ENCODE measurements at places on chromosomes 16 and 17.

- peak; percentile 9 for DNase-seq
These were observed 64.8 kb upstream of the KIFC3 start for GRCh38 chr16:57867000-57867561.

GRCh38 chr17:32493571-32493970 is 6.8 kb downstream of the CDK5R1 start:
- peak; percentile 47 for DNase-seq

- DNase-seq = no peak
These were observed 101.7 kb downstream of the PLCG2 start for GRCh38 chr16:81880816-81881215.

- DNase-seq = peak; percentile 67
These were observed 1.4 kb upstream of the TTLL6 start for GRCh38 chr17:48818361-48818841.

GRCh38 chr16:86151239-86151851 is 252.4 kb downstream of the IRF8 start:
- DNase-seq = no peak

DNA sequence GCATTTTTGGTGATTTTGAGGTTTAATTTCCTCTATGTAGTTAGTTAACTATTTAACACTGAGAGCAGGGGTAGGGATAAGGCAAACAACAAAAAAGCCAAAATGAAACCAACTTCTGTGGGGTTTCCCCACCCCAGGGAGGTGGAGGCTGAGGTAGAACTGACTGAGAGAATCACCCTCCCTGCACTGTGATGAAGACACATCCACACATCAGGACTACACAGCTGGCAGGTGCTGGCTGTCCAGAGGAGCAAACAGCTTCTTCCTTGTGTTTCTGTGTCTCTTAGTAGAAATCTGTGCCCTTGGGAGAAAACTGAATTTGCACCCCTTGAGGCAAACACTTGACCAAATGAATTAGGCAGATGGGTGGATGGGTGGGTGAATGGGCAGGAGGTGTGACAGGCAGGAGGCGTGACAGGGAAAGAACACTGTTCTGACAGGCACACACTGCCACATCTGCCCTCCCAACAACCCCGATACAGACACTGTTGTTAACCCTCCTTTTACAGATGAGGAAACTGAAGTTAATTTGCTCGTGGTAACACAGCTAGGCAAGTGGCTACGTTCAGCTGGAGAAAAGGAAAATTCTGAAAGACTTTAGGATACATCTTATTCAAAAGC is 62.9 kb upstream of the AMZ2 start:
- DNase-seq = peak; percentile 30

- DNase-seq = peak; percentile 48
These were observed 1.0 kb downstream of the RHBDF2 start for GRCh38 chr17:76500074-76500746.

- peak; percentile 37 for DNase-seq
These were observed 9.4 kb downstream of the CMC2 start for GRCh38 chr16:80997139-80997798.

GRCh38 chr17:64496786-64497564 is at the start of gene POLG2:
POLG2 (minus strand) TSS chr17:64497054; CDS start chr17:64496968, 86 bp downstream.
- DNase-seq = peak; percentile 97

DNA sequence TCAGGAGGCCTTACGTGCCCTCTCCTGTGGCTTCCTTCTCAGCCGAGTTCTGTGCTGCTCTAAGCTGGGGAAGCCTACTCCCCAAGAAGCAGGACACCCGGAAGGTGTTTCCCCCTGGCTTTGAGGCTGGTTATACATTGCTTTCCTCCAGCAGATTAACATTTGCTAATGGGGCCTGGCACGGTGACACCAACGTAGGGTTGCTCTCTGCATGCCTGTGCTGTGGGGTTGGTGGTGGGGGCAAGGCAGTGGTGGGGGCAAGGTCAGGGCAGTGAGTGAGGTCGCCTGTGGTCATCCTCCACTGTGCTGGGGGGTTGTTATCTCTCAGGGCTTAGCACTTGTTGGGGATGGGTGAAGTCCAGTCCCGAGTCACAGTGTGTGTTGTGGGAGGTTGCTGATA is 4.2 kb downstream of the USP6 start:
- no peak for DNase-seq

- no peak for DNase-seq
These were observed 5.3 kb downstream of the CBX4 start for GRCh38 chr17:79833744-79834564.

DNA sequence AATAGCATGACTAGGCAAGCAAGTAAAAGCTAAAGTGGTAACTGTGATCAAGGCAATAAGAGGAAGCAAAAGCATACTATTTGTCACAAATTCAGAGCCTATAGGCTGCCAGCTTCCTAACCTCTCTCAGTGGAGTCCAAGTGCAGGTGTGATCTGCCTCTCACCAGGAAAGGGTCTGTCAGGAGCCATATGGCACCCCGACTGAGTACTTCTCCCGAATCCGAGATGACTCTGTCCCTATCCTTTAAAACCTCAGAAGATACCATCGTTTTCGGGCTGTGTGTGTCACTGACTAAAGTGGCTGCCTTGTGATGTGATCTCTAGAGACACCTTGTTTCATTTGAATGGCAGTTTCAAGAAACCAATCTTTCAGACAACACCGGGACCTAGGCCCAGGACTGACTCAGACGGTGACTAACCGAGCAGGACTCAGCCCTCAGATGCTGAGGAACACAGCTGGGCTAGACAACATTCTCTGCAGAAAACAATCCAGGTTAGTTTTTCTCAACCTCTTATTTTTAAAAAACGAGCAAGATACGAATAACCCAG is 63.6 kb downstream of the SMG6 start:
- DNase-seq = no peak

DNA sequence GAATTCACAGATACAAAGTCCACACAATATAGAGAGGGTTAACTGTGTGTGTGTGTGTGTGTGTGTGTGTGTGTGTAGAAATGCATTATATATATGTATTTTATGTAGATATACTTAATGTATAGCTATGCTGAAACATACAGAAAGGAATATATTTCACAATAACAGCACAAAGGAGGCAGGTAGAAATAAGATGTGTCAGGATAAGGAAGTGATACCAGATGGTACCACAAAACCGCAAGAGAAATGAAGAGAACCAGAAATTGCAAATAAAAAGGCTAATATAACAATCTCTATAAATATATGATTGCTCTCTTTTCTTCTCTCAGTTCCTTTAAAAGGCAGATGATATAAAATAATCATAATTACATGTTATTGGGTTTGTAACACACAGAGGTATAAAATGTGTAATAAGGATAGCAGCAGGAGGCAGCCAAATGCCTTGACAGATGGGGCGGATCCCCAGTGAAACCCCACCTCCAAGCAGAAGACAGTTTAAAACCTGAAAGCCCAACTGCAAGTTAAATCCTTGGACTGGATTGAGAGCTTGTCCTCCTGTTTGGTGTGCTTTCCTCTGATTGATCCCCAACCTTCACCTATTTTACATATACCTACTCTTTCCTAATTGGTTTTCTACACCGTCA is 365.4 kb upstream of the C16orf82 start:
- DNase-seq = no peak

- no peak for DNase-seq
These were observed 29.3 kb upstream of the MFSD6L start for GRCh38 chr17:8828517-8828875.

- DNase-seq = no peak
These were observed 263.5 kb upstream of the AXIN2 start for GRCh38 chr17:65824901-65825300.

DNA sequence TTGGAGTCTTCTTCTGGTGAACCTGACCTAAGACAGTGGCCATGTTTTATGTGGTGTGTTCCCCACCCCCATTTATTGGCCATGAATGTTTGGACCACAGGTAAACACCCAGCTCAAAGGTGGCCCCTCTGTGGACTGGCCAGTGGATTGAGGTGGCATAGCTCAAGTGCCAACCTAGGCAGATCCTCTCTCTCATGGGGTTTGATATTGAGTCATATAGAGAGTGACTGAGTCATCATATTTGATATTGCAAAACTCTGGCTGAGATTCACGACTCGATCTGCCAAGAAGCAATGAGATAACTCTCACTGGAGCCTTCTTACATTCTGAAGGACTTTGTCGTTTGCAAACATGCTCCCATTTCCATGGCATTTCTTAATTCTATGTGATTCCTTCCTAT is 10.5 kb upstream of the TEKT3 start:
- DNase-seq = no peak

DNA sequence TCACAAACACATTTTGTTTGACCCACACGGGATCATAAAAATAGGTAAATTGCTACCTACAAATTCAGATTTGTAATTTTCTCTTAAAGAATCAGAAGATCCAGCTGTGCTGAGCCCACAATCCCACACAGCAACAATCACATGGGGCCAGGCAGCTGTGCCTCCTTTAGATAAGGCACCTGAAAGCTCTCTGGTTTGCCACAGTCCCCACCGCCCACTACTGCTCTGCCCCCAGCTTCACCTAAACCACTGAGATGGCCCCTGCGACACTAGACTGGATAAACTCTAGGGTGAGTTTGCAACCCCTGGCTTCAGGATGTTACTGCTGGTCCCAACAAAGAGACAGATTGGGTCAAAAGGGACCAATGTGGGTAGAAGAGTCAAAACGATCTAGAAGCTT is 96.8 kb downstream of the GSG1L start:
- no peak for DNase-seq

GRCh38 chr17:40453881-40454612 is 10.8 kb downstream of the IGFBP4 start:
- no peak for DNase-seq

DNA sequence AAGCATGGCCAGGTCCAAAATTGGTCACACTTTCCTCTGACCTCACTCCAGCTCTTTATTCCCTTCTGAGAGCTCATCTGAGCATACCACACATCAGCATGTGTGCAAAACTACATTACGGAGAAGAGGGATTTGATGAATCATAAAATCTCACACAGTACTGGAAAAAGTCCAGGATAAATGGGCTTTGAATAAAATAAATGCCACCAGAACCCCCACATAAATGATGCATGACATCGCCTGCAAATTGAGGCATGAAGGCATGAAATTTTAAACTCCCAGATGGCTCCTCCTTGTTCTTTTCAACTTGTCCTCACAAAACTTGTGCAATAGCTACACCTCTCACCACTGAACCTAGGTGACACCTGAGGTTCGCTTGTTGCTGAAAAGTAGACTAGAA is 439.5 kb downstream of the CA10 start:
- no peak for DNase-seq

GRCh38 chr16:89018282-89019158 is 41.5 kb upstream of the CBFA2T3 start:
- DNase-seq = no peak

GRCh38 chr16:53713403-53714204 is 9.6 kb downstream of the FTO start:
- peak; percentile 47 for DNase-seq

GRCh38 chr17:70478902-70479301 is 309.6 kb downstream of the KCNJ2 start:
- no peak for DNase-seq

DNA sequence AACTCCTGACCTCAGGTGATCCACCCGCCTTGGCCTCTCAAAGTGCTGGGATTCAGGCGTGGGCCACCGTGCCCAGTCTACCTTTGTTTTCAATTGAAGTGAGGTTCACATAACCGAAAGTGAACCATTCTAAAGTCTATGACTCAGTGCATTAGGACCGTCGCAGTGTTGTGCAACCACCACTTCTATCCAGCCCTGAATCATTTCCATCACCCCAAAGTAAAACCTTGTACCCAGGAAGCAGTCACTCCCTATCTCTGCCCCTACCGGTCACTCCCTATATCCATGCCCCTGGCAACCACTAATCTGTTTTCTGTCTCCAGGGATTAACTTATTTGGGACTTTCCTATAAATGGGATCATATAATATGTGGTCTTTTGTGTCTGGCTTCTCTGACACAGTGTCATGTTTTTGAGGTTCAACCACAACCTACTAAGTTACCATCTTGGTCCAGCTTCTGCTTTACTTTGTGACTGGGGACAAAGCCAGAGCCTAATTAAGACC is 28.3 kb upstream of the CDC42EP4 start:
- DNase-seq = no peak

GRCh38 chr16:7584561-7584960 is 251.9 kb downstream of the RBFOX1 start:
- DNase-seq = peak; percentile 21

GRCh38 chr17:77424585-77425344 is 284.0 kb downstream of the SEC14L1 start:
- DNase-seq = peak; percentile 28
